ENCODE measurements at places on chromosomes 13 and 19.
A peak's percentile ranks its signal among the peaks of the same experiment; 100 is the strongest.

DNA sequence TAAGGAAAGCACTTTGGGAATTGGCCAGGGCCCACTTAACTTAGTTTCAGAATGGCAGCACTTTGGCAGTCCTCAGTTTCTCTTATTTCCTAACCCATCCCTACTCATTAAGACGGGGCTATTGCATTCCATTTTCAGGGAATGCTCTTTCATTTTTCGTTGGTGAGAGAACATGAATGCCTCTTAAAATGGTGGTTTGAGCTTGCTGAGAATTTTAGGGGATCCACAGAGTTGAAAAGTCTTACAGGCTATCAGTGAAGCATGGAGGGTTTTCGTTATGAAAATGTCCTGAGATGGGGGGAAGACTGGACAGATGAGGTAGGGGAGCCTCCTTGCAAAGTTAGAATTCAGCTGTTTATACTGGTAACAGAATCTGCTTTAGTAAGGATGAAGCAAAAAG, 71.4 kb downstream of the LRCH1 start:
- no peak for DNase-seq

GRCh38 chr19:3146677-3147100, 10.9 kb downstream of the GNA15 start:
- no peak for DNase-seq

GRCh38 chr19:23071147-23071511, 45.7 kb upstream of the ZNF730 start:
- DNase-seq = no peak

DNA sequence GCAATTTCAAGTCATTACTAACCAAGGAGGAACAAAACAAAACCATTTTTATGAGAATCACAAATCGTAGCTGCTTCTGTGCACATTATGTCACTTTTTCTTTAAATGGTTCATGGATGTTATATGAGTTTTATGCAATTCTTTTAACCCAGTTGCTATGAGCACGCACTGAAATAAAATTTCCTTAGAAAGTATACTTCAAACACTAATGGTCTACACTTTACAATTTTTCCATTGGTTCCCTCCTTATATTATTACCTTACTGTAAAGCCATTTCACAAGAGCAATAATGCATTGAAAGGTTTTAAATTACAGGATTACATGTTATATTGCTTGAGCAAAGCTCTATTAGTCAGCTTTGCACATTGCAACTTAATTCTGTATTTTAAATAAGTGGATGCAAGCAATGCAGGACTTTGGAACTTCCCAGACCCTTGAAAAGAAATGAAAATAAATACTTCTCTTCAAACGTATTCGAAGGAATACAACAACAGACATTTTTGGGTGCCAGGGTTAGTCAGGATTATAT, 318.7 kb downstream of the PCDH9 start:
- DNase-seq = no peak

GRCh38 chr19:4814625-4815425, 16.7 kb downstream of the TICAM1 start:
- DNase-seq = no peak

DNA sequence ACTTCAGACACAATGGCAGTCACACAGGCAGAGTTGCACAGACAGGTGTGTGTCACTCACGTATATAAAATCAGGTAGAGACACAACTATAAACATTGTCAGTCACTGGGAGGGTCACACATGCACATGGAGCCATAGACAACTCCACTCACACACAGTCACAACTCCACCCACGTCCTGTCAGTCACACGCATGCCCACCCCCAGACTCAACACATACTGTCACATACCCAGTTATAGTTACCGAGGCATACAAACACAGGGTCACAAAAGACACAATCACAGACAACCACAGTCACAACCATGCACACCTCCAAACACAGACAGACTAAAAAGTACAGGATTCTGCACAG, 1.5 kb downstream of the NUMBL start:
- no peak for DNase-seq

DNA sequence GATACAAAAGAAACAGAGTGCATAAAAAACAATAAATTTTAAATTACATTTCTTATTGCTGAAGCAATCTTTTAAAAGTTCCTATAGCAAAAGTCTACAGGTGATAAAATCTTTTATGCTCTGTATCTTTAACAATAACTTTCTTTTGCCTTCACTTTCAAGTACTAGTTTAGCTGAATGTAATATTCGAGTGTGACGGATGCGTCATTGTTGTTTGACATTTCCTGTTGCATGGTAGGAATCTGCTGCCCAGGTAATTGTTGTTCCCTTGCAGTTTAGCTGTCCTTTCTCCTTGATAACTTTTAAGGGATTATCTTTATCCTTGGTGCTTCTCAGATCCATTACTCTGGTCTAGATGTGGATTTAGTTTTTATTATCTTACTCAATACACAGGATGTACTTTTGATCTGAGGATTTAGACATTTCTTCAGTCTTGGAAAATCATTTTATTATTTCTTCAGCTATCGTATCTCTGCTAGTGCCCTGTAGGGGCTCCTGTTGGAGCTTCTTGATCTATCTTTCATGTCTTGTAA, 2.1 kb upstream of the CPB2 start:
- DNase-seq = no peak

DNA sequence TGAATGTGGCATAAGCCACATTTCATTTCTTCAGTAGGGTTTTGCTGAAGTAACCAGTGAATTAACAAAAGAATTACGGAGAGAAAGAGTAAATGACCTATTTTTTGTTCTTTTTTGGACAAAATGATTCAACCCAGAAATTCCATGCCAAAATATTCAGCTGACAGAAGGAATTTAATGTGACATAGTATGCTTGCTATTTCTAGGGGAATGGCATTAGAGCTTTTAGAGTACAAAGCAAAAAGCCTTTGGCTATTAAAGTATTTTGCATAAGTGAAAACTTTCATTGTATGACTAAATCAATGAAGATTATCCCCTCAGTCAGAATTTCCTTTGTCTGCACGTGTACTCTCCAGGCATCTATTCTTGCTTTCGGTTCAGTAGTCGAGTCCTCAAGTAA, 465.3 kb downstream of the COG6 start:
- no peak for DNase-seq

- peak; percentile 93 for DNase-seq
Observed at GRCh38 chr19:48963371-48964204, 1.5 kb upstream of the FTL start.

DNA sequence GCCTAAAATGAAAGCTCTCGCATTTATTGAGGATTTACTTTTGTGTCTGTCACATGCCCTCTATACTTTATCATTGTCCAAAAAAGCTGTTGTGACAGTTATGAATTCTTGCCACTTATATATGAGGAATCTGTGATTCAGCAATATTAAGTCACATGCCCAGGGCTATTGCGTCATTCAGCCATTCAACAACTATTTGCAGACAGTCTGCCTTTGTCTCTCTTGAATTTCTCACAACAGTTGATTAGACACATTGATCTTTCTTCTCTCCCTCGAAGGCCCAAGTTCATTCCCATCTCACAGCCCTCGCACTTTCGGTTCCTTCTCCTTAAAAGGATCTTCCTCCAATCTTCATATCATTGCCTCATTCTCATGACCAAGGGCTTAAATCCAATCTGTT, 342.6 kb downstream of the MZT1 start:
- DNase-seq = no peak

DNA sequence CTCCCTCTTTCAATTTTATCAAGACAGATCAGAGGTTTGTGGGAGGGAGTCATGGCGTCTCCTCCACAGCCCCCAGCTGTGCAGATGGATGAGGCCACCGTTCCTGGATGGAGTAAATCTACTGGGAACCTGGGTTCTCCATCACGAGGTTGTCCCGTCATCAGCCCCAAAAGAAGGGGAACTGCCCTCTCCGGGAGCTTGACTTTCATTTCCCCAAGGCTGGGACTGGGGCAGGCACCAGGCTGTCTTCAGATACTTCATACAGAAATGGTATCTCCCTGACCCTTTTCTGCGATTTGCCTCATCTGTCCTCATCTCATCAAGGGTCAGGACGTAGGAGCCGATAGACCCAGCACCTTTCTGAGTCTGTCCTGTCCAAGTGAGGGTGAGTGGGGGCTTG, 9.8 kb downstream of the LILRB2 start:
- no peak for DNase-seq

DNA sequence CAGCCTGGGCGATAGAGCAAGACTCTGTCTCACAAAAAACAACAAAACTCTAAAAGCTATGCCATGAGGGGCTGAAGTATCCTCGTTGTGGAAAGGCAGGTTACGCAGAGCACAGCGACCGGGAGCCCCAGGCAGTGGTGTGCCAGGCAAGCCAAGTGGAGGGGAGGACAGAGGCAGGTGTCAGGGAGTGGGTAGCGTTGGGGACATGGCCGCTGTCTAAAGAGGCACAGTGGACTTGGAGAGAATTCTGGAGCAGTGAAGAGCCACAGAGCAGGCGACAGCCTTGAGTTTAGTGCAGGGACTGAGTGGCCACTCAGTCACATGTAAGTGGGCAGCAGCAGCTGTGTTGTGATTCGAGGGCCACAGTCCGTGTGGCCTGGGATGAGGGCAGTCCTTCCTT, 541.7 kb downstream of the FGF9 start:
- DNase-seq = no peak

DNA sequence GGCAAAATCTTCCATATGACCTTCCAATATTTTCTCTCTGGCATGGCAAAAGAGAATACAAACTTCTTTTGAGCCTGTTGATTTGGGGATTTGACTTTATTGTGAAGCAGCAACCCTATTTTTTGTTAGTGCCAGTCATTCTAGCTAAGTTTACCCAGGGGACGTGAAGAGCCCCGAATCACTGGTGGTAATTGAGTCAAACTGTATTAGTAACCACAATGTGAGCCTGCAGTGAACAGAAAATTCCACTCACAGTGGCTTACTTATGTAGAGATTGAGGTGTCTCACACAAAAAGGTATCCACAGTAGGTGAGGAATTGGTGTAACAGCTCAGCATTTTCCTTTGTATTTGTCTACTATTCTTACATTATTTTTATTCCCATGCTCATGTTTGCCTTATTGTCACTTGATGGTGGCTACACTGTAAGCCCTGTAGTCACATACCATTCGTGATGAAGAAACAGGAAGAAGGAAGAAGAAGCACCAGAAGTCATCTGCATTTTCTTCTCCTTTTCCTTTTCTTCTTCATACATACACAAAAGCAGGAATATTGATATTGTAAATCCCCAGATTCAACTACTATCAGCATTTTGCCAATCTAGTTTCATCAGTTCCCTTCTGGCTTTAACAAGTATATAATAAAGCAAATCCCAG, 33.3 kb upstream of the MYCBP2 start:
- no peak for DNase-seq

DNA sequence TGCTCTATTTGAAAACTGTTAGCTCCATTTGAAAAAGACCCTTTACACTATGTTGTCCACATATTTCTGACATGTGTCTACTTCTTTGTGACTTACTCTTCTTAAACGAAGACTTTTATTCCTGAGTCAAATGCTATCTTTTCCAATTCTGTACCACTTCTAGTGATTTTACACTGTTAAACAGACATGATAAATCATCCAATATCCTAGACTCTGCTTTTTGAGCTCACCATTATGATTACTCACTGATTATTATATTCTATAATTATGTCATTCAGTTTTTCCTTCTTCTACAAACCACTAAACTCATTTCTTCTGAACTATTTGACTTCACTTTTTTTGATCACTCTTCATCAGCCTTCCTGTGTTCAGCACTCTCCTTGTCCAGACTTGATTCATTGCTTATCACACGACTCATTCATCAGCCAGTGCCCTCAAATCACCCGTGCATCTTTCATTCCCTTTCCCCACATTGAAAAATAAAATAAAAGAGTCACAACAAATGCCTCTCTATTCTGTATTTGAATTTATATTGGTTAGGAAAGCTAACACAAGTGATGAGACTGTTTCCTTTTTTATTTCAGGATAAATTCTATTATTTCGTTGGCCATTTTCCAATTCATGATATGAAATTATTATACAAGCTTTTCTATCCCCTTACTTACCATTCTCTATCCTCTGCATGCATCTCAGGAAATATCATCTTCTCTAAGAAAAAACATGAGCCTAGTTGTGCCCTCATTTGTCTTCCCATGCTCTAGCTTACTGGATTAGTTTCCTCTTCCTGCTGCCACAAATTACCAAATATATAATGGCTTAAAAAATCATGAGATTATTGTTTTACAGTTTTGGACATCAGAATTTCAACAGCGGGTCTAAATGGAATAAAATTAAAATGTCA, 1482.1 kb upstream of the MIR17HG start:
- DNase-seq = no peak

DNA sequence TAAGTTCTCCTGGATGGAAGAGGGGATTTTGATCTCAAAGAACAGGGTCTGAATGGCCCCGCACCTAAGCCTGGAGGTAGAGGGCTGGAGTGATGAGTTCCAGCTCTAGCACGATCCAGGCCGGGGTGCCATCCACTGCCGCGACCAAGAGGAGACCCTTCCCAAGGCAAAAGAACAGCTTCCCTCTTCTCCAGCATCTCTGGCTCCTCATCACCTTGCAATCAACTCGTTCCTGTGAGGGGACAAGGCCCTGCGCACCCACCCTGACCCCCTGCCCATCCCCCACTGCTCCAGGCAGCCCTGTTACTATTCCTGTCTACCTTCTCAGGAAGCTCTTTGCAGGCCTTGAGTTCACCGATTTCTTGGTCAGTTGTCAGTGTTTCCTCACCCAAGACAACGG, 17.8 kb downstream of the COL4A1 start:
- no peak for DNase-seq

DNA sequence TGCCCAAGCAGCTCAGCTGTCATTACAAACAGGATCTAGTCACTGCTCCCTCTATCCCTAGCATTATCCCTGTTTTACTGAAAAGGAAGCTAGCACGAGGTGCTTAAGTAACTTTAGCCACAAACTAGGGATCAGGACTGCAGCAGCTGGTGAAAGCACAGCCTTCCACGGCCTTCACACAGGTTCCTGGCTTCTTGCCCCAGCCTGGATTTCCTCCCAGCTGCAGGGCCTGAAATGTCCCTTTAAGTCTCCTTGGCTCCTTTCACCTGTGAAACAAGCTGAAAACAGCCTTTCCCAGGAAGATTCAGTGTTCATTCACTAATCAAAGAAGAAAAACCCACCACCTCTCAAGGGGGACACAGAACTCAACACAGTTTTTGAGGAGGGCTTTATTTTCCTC, 754.5 kb downstream of the DIAPH3 start:
- DNase-seq = no peak

GRCh38 chr13:20903164-20903475, 574 bp upstream of the XPO4 start:
- DNase-seq = no peak

GRCh38 chr13:97761796-97762540, 191.5 kb upstream of the IPO5 start:
- DNase-seq = no peak

GRCh38 chr19:45311621-45312020, 11.1 kb downstream of the CKM start:
- no peak for DNase-seq
